ENCODE measurements at places on chromosomes 7 and 10.

DNA sequence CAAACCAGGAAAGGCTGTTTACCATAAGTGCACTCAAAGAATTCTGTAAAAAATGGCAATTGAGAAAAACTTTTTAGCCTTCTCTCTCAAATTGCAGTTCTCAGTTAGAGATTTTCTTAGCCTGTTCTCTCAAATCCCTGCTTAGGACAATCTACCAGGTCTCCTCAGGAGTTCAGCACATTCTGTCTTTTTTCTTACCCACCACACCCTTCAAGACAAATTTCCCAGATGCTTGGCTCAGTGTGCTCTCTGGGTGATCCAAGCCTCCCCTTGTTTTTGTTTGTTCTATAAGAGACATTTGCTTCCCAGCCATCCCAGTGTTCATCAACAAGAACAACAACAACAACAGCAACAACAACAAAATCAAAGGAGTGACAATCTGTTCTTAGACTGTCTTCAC is 87.3 kb downstream of the MACC1 start:
- DNase-seq = no peak

GRCh38 chr10:1117651-1118050 is 61.5 kb downstream of the WDR37 start:
- no peak for DNase-seq

- no peak for DNase-seq
These were observed 10.9 kb upstream of the CHRM2 start for GRCh38 chr7:136857573-136857972.

DNA sequence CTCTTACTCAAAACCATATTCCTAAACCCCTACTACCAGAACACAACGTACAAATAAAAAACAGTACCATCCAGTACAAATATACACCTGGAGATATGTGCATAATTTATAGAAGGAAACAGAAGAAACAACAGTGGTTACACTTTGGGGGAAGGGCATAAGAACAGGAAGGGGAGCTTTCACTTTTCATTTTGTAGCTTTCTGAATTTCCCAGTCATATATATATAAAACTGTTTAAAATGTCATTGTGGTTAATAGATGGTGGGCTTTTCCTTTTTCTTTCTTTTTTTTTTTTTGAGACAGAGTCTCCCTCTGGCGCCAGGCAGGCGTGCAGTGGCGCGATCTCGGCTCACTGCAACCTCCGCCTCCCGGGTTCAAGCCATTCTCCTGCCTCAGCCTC is 47.2 kb downstream of the MALSU1 start:
- no peak for DNase-seq

- no peak for DNase-seq
These were observed 154.3 kb downstream of the ZMYND11 start for GRCh38 chr10:289581-289980.

- DNase-seq = no peak
These were observed 44.9 kb downstream of the CAV1 start for GRCh38 chr7:116569737-116570136.
